HFF-Myc (cell line): ENCODE measurements at places on chromosomes 12 and 14.
A peak's percentile ranks its signal among the peaks of the same experiment; 100 is the strongest.

DNA sequence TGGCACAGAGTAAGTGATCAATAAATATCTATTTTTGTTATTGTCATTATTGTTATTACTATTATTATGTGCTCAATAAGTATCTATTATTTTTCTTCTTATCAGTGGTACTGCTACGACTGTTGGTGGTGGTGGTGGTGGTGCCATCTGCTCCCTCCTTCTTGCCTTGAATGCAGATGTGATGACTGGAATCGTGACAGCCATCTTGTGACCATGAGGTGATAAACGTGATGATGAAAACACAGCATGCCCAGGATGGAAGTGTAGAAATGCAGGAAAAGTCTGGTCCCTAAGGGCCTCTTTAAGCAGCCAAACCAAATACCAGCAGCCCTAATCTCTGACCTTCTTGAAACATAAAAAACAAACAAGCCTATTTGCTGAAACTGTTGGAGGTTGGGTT lies 22.4 kb downstream of the SLC6A12 start:
- DNase-seq = no peak

DNA sequence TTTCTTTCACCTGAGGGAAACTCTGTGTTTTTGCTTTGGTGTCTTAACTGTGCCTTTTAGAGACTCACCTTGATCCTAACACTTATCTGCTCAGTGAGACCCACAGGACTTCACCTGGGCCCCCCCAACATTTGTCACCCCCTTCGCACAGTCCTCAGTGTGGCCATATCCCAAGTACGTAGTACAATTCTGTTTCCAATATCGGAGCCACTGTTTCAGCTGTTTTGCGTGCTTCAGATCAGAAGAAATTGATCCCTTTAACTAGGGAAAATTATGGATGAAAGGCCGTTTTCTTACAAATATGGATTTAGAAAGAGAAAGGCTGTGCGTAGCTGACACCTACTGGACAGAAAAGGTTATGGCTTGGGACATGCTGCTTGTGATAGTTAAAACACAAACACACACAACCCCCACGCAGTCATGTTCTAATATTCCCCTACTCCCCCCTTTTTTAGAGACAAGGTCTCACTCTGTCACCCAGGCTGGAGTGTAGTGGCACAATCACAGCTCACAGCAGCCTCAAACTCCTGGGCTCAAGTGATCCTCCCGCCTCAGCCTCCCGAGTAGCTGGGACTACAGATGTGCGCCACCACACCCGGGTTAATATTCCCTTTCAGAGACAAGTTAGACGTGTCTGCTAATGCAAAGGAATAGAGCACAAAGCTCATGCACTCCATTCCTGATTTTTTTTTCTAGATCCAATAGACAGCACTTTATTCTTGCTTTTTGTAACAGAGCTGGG lies 3.6 kb upstream of the SLC7A8 start:
- no peak for DNase-seq

- no peak for DNase-seq
Measured at GRCh38 chr12:5988088-5988487, 43.0 kb upstream of the ANO2 start.

DNA sequence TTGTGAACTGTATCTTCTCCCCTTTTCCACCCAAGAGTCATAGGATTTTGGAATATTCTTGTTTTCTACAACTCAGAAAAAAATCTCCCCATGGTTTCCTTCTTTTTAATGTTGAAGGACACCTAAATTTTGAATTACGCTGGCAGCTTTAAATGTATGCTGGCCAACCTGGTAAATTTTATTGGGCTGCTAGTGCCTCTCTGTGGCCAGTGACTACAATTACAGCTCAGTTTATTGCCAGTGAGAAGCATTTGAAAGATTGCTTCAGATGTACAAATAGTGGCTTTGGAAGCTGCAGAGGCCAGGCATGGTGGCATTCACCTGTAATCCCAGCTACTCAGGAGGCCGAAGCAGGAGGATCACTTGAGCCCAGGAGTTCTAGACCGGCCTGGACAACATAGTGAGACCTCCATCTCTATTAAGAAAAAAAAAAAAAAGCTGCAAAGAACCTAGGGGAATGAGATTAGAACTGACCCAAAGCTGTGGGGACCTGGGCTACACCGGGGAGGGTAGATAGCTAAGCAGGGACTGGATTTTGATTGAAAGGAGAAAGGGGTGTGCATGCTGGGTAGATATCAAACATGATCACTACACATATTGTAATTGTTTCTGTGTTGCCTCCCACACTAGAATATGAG lies 7.6 kb upstream of the RAB21 start:
- no peak for DNase-seq

DNA sequence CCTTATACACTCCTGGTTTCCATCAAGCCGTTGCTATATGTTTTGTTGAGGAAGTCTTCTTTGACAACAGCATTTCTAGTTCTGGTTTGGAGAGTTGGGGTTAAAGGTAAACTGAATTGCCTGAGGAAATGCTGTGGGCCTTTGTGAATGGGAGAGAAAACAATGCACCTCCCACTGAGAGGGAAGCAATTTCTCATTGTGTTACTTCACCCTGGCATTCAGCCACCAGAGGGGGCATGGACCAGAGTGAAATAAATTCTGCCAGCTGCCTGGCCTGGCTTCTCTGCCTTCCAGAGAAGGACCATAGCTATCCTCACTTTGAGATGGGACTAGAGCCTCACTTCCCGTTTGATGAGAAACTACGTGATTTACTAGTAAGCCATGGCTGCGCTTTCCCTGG lies 475.3 kb downstream of the EGLN3 start:
- DNase-seq = peak; percentile 21

GRCh38 chr12:62260733-62261683 lies 804 bp downstream of the USP15 start:
- no peak for DNase-seq

- no peak for DNase-seq
Measured at GRCh38 chr12:123237646-123238329, 4.6 kb downstream of the MTRFR start.

GRCh38 chr12:131041216-131041967 lies 87.7 kb downstream of the ADGRD1 start:
- DNase-seq = no peak
